ENCODE measurements at places on chromosomes 4 and X.

GRCh38 chr4:133146574-133147241, 2.4 kb upstream of the PCDH10 start:
- DNase-seq = no peak

GRCh38 chrX:38138900-38139299, 81.8 kb downstream of the SRPX start:
- no peak for DNase-seq

GRCh38 chrX:13536551-13536950, 32.9 kb upstream of the EGFL6 start:
- DNase-seq = no peak

GRCh38 chr4:107658400-107659336, 61.4 kb downstream of the PAPSS1 start:
- DNase-seq = no peak

GRCh38 chr4:148998719-148999118, 556.5 kb upstream of the NR3C2 start:
- DNase-seq = no peak

- no peak for DNase-seq
Measured at GRCh38 chrX:69396916-69397315, 107.2 kb upstream of the NALF2 start.

GRCh38 chr4:165631208-165631894, 241.7 kb upstream of the TLL1 start:
- no peak for DNase-seq

DNA sequence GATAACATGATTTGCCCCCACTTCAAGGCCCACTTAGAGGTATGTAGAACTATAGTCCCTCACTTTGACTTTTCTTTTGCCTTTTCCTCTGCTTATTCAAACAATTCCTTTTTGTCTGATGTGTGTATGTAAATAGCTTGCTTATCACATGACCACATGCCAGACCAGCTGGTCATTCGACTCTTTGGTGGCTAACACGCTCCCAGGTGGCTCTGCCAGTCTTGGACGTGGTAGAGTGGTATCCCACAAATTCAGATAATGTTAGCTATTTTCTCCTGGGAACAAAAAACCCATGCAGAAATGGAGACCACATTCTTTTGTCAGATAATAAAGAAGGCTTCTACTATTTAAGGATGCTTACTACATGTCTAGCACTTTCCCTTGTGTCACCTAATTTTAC, 47.9 kb downstream of the ARHGAP24 start:
- DNase-seq = no peak

- no peak for DNase-seq
Measured at GRCh38 chrX:141405486-141405852, 163.2 kb upstream of the SPANXC start.

GRCh38 chr4:4539481-4539880, 2.4 kb downstream of the STX18 start:
- DNase-seq = no peak

GRCh38 chr4:184203300-184203699, 14.4 kb downstream of the ENPP6 start:
- no peak for DNase-seq

DNA sequence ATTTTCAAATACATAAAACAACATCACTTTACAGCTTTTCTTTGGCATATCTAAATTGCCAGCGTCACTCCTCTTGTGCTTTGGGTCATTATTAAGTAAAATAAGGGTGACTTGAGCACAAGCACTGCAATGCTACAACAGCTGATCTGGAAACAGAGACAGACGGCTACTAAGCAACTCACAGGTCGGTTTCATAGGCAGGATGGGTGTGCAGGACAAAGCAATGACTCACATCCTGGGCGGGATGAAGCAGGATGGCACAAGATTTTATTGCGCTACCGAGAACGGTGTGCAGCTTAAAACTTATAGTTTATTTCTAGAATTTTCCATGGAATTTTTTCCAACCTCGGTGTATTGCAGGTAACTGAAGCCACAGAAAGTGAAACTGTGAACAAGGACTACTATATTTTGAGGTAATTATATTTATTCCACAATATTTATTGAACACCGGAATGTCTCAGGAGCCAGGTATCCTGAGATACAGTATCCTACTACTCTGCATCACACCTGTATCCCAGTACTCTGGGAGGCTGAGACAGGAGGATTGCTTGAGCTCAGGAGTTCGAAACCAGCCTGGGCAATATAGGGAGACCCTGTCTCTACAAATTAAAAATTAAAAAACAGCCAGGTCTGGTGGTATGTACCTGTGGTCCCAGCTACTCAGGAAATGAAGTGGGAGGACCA, 215.5 kb downstream of the APBB2 start:
- DNase-seq = peak; percentile 10

- DNase-seq = no peak
Measured at GRCh38 chrX:101287402-101287801, 3.7 kb downstream of the TAF7L start.

DNA sequence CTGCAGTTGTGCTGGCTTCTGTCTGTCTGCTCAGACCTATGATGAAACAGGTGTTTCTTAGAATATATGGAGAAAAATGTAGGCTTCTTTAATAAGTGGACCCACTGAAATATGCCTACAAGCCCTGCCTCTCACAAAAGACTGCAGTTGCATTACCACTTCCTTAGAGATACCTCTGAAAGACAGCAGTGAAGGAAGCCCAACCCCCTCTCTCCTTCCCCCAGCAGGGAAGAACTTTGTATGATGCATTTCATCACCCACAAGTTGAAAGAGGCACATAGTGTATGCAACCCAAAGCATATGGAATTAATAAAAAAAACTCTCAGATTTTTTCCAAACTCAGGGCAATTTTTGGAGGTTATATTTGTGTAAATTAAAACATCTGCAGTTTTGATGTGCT, 916.7 kb downstream of the TECRL start:
- DNase-seq = no peak

DNA sequence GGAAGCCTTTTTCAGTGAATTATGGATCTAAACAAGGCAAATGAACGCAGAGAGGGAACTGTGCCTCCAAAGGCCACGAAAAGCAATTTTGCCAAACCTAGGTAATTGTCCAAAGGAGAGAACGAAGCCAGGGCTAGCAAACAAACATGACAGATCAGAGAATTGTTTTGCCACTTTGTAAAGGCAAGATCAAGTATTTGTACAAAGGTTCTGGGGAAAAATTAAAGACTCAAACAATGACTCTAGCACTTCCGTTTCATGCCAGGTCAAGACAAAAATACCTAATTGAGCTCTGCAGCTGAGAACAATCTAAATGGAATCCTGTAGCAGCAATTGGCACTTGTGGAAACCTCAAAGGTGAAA, 8.5 kb downstream of the RBM47 start:
- DNase-seq = no peak

DNA sequence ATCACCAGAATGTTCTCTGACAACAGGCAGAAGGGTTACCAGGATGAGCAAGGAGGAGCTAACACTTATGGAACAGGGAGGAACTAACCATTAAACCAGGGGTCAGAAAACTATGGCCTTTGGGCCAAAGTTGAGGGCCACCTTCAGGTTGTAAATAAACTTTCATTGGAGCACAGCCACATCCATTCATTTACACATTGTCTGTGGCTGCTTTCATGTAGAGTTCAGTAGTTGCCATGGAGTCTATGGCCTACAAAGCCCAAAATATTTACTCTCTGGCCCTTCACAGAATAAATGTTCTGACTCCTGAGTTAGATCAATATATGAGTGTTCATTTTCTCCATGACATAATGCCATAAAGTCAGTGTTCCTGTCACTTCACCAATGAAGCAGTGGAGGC, 13.2 kb upstream of the HCCS start:
- DNase-seq = no peak

DNA sequence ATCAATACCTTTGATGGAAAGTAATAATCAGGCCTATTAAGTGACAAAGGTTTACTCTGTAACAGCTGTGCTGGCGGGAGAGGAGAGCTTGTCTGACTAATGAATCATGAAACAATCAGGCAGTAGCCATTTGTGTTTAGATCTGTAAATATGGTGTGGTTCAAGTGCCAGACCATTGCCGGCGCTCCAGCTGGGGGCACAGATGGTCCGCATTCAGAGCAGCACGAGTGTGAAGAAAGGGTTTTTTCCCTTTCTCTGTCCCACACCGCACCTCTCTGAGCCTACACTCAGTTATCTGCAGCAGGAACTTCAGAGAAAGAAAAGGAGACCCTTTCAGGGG, 111.3 kb upstream of the PAQR3 start:
- DNase-seq = no peak

GRCh38 chrX:78822157-78822690, 74.7 kb downstream of the LPAR4 start:
- DNase-seq = no peak

DNA sequence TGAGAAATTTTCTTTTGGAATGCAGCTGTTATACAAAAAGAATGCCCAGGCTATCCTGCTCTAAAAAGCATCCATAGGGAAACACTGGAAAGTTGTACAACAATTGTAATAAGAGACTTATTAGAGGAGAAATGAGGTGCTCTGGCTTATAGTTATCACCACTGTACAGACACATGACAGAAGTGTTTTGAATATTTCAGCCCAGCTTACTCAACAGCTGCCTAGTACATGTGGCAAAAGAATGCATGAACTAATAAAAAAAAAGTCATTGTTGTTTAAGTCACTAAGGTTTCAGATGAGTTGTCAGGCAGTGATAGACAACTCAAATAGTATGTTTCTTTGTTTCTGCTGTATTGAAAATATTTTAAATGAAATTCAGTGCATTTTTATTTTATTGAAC, 307.7 kb downstream of the GPM6A start:
- DNase-seq = no peak

GRCh38 chr4:25031077-25031621, 403 bp upstream of the LGI2 start:
- no peak for DNase-seq

DNA sequence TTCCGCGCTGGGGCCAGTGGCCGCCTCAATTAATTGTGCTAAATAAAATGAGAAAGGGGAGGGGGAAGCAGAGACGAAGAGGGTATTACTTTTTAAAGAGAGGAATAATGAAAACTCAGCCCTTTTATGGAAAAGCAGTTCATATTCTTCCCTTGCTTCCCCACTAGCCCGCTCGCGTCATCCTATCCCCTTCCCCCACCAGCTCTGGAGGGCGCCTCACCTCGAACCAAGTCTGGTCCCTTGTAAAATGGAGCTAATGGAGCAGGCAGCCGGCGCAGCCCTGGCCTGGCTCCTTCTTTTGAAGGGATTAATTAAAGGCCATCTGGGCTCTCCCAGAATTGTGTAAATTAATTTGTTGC, 511 bp upstream of the NKX6-1 start:
- DNase-seq = no peak

- DNase-seq = no peak
Measured at GRCh38 chr4:83248486-83248885, 36.1 kb downstream of the COQ2 start.

GRCh38 chrX:20971250-20971649, 403.0 kb upstream of the CNKSR2 start:
- DNase-seq = no peak

- DNase-seq = no peak
Measured at GRCh38 chrX:105190252-105190853, 30.1 kb downstream of the TEX13A start.

DNA sequence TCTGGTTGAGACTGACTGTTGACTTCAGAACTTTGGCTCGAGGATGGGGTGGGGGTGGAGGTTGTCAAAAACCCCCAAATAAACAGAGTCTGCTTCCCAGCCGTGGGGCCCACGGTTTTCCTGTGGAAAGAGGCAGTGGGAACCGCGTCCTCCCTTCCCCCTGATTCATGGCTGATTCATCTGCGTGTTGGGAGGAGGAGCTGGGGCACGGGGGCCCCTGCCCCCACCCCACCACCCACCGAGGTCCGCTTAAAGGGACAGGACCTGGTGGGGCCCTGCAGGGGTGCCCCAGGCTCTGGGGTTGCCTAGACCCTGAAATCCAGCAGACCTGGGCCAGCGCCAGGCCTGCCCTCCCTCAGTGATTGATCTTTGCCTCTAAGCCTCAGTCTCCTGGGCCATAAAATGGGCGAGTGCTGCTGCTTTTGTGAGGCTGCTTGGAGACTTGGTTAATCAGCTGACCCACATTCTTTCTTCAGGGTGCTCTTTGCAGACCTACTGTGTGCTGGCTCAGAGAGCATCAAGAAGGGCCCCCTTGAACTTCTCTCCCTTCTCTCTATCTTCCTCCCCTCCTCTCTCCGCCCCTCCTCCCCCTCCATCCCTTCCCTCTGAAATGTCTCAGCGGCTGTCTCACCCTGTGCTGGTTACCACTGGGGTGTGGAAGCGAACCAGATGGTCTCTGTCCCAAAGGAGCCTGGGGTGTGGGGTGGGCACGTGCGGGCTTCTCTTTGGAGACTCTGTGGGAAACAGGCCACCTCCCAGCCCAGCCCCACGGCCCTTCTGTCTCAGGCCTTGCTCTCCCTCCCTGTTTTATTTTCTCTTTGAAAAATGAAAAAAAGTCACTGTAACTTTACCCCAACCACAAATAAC, 9.1 kb downstream of the HTRA3 start:
- DNase-seq = no peak

GRCh38 chrX:643911-644303, 13.3 kb downstream of the SHOX start:
- DNase-seq = no peak

- DNase-seq = no peak
Measured at GRCh38 chr4:137804906-137805495, 272.7 kb upstream of the PCDH18 start.

- no peak for DNase-seq
Measured at GRCh38 chr4:162782096-162782777, 384.5 kb downstream of the NAF1 start.

- no peak for DNase-seq
Measured at GRCh38 chr4:186981161-186981560, 257.5 kb upstream of the FAT1 start.

DNA sequence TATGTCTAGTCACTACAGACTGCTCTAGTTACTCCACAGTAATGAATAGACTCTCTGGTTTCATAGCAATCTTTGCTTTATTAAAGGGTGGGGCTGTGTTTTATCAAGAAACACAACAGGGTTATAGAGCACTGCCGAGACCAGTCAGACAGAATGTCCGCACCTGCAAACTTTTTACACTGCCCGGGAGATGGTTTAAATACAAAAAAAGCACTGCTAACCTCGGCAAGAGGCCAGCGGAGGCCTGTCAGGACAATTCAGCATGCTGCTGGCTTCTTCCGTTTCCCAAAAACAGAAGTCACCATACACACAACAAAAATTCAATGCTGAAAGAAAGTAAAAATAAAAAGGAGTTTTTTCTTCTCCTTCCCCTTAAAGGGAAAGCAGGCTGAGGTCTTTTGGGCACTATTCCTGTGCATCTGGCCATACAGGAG, 67.4 kb downstream of the IRF2 start:
- DNase-seq = no peak

GRCh38 chrX:153941336-153942252, 2.8 kb downstream of the RENBP start:
- no peak for DNase-seq

DNA sequence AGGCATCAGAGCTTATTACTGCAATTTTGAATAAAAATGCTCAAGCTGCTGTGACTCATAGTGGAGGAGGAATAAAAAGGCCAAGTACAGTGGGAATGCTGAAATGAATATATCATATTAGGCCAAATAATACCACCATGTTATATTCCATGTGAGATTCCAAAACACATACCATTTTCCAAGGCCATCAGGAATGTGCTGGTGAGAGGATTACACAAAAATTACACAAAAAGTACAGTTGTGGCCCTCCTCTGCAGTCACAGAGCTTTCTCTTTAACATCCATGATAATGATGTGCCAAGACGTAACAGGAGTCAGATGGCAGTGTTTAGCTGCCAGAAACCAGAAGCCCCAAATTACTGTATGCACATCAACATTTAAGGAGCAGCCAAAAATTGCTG, 153.5 kb downstream of the PCDH18 start:
- no peak for DNase-seq

GRCh38 chr4:83947830-83948193, 411.9 kb downstream of the GPAT3 start:
- DNase-seq = no peak

GRCh38 chr4:18106620-18107019, 85.1 kb upstream of the LCORL start:
- no peak for DNase-seq

Measured in CD4-positive, alpha-beta T cell treated with Interferon gamma for 1 hour (primary cell).